NAMALWA (cell line): ENCODE measurements at places on chromosomes 1 and 21.

DNA sequence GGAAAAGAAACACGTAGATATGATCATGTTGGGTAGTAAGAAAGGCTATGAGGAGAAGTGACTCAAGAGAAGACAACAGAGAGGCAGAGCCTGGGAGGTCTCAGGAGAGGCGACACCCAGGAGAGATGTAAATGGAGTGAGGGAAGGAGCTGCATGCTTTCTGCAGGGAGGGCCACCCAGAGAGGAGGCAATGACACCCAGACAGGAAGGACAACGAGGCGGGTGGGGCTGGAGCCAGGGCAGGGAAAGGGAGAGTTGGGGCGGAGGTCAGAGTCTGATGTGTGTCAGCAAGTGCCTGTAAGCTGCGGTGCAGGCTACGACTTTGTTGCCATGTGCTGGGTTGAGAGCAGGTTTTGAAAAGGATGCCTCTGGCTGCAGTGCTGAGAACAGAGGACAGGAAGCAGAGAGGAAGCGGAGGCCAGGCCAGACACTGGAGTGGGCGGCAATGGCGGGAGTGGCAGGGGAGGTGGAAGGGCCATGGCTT lies 31.3 kb downstream of the SLC1A7 start:
- DNase-seq, result no peak

DNA sequence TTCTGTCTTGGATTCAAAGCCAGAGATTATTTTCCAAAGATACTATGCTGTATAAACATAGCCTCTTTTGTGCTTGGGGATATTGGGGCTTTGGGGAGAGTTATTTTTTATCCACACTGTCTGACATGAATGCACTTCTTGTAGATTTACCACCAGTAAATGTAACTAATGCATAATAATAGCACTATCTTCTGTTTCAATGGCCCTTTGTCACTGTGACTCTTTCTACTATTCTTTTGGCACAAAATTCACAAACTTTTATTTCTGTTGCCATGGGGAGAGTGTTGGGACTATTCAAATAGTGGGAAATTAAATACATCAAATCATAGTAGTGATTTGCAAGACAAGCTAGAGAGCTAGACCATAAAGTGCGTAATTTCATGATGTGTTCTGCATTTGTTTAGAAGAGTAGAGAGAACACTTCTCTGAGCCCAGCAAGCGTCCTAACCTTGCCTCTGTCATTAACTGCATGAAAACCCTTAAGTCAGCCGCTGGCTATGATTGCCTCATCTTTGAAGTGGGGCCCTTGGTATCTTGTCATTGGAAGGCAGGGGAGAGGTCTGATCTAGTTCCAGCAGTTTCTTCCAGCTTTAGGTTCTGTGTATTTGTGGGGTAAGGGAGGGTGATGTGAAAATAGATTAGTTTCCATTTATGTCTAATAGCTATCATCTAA lies 154.4 kb downstream of the HHAT start:
- DNase-seq, result no peak

- no peak for DNase-seq
Observed at GRCh38 chr1:21705303-21705980, 36.3 kb upstream of the RAP1GAP start.

GRCh38 chr21:32887026-32887425 lies 115.5 kb upstream of the PAXBP1 start:
- DNase-seq, result no peak

- no peak for DNase-seq
Observed at GRCh38 chr1:158186180-158186579, 5.5 kb downstream of the CD1D start.

DNA sequence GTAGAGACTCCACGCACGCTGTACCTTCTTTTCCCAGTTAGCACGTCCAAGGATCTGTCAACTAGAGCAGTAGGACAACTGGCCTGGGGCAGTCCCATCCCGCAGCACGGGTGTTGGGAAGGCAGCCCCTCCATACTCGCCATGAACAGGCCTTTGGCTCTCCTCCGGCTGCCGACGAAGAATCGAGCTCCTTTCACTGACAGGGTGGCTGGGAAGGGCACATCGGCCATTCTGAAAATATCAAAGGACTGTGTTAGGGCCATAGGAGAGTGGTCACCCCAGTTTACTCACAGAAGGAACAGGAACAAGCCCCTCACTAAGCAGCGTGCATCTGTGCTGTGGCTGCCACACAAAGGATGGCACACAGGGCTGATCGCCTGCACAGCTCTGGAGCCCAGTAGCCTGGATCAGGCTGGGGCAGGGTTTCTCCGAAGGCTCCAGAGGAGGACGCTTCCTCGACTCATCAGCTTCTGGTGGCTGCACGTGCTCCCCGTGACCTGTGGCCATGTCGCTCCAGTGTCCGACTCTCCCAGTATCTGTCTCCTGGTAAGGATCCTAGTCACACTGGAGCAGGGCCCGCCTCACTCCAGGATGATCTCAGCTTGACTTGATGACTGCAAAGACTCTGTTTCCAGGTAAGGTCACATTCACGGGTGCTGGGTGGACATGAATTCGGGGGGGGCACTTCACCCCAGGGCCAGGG lies 8.9 kb downstream of the KRTAP10-1 start:
- no peak for DNase-seq

GRCh38 chr1:85200463-85201339 lies at the start of gene SYDE2:
SYDE2 (minus strand) TSS chr1:85201016; CDS start chr1:85200996, 20 bp downstream.
- peak; percentile 92 for DNase-seq

DNA sequence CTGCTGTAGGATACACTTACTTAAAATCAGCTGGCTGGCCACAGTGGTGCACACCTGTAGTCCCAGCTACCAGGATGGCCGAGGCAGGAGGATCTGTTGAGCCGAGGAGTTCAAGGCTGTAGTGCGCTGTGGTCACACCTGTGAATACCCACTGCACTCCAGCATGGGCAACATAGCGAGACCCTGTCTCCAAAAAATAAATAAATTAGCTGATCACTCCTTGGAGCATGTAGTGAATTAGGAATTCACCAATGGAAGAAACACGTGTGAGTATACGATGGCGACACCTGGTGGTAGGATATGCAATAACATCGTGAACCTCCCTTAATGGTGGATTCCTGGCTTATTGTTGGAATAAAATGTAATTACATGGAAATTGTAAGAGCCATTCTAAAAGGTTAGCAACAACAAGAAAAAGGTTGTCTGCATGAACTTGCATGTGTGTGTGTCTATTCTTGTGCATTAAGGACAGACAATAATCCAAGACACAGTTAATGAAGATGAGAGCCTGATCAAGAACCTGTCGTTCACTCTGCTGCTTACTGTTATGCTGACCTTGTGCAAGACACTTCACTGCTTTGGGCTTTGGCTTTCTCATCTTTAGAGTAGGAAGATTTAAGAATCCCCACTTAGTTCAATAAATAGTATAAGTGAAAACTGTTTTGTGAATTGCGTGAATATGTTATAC lies 38.6 kb upstream of the COX20 start:
- DNase-seq, result peak; percentile 67

DNA sequence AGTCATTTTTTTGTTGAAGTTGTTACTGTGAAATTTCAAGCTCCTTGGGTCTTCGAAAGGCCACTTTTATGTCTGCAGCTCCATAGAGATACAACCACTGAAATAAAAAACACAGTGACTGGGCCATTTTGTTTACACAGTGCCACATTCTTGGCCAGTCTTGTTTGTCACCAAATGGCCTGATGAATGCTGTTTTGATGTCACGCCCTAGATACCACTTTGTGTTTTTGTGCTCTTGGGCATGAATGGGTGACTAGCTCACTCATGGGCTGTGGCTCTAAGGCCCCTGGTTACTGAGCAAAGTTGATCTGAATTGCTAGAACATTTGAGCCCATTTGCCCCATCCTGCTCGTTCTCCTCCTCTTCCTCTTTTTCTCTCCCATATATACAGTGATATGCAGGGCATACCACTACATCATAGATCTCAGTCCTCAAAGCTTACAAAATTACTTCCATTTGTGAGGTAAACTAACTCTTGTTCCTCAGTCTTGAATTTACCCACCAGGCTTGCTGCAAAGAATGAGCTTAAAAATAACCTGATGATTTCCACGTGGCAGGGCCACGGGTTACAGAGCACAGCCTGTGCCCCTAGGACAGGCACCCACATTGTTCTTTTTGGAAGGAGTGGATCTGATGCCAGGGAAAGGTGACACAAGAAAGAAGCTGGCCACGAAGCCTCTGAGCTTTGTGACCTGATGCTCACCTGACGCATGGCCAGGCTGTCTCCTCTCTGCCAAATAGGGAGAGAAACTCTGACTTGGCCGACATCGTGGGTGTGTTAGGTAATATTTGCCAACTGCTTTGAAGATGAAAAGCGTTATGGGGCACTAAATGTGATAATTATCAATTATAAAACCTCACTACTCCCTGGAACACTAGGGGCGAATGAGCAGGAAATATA lies 92.4 kb downstream of the RUNX1 start:
- DNase-seq, result no peak
